ENCODE measurements at places on chromosomes 13 and 19. TPM values are rescaled to one million over a fixed set of nuclear protein-coding genes. Genes with fewer than 3 reads are reported as not detected.

DNA sequence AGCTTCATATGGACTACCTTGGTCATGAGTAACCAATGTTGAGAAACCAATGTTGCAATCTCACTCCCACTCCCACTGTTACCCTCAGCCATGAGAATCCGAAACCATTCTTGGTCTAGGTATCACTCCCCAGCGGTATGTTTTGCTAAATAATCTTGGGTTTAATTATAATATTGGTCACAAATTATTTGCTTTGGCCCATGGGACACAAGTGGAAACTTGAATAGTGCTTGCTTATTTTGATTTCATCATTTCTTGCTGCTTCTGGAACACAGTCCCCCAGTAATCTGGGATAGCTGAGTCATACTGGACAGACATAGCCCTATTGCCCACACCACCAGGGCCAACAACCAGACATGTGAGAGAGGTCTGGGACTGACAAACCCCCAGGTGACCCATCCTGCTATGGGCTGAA, 171.6 kb upstream of the IPO5 start:
- DNase-seq: no peak

AZU1 gene
- total RNA-seq: not detected

TEX29 gene
- total RNA-seq: 0.13 TPM

- no peak for DNase-seq
These were observed 112.9 kb downstream of the TUBA3C start for GRCh38 chr13:19068691-19069090.

IZUMO4 gene
- 0.77 TPM for total RNA-seq

ZNF101 gene
- total RNA-seq: 9.8 TPM

ATP8B3 gene
- 0.90 TPM for total RNA-seq

DNA sequence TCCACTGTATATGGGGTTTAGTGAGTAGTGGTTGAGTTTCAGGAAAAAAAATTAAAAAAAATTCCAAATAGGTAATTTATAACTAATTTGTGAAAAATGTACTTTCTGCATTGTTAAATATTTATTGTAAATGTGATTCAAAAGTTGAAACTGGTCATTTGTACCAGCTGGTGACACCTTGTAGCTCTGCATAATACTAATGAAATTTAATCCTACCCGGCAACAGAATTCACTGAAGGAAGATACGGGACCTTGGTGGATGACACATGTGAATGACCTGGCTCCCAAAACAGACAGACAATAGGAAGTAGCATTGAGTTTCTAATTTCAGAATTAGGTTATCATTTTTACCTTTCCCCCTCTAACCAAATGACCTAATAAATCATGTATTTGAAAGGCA, 73.8 kb downstream of the SLITRK6 start:
- DNase-seq: no peak

COMP gene
- not detected for total RNA-seq

- DNase-seq: peak; percentile 83
These were observed 16.0 kb upstream of the SEMA6B start for GRCh38 chr19:4575267-4576015.

DNA sequence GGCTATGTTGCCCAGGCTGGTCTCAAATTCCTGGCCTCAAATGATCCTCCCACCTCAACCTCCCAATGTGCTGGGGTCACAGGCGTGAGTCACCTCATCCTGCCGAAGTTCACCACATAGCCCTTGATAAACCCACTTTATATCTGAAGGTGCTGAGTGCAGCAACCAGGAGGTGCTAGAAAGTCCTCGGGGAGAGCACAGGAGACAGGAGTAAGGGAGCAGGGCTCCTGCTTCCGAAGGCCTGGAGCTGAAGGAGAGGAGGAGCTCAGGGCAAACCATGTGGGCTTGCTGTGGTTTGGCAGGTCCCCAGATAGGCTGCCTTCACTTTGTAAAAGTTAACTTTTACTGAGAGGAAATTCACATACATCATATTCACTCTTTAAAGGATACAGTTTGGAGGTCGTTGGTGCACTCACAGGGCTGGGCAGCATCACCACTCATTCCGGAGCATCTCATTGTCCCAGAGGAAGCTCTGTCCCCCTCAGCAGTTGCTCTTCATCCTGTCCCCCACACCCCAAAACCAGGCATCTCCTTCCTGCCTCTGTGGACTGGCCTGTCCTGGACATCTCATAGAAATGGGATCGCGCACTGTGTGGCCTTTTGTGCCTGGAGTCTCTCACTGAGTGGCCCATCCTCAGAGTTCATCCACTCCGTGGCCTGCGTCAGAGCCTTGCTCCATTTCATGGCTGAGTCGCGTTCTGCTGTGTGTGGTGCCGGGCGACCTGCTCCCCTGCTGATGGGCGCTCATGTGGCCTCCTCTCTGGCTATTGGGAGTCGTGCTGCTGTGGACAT, 49.5 kb downstream of the KDM4B start:
- DNase-seq: no peak
